ENCODE measurements at places on chromosomes 12 and 14. TPM values are rescaled to one million over a fixed set of nuclear protein-coding genes. Genes with fewer than 3 reads are reported as not detected.
A peak's percentile ranks its signal among the peaks of the same experiment; 100 is the strongest.

DNA sequence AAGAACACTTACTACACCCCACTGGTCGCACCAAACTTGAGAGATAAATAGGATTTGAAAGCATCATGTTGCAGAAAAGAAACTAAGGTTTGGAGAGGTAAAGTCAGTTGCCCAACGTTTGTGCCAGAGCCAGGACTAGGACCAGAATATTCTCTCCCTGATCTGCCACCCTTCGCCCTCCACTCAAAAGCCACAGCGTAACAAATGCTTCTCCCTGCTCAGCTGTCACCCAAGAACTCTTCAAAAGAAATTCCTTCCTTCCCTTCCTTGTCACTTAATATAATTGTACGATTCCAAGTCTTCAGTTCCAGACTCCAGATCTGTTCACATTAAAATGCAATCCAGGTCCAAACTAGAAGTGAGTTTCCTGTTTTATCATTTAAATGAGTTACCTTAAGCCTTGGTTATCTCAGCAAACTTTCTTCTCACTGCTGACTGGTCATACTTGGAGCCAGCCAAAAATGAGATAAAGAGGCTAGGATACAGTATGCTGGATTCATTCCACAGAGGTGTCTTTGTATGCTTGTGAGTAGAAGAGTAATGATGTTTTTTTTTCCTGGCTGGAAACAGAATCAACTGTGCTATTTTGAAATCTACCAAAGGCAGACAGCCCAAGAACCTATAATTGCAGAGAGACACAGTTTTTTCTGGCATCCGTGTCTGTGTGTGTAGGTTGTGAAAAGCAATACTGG, 12.8 kb upstream of the PPFIBP1 start:
- H3K27me3 ChIP-seq: no peaks in the 10 kb centered on the region
- no peak overlapping the region for H3K4me3 ChIP-seq
- H3K27ac ChIP-seq: no peak overlapping the region

DNA sequence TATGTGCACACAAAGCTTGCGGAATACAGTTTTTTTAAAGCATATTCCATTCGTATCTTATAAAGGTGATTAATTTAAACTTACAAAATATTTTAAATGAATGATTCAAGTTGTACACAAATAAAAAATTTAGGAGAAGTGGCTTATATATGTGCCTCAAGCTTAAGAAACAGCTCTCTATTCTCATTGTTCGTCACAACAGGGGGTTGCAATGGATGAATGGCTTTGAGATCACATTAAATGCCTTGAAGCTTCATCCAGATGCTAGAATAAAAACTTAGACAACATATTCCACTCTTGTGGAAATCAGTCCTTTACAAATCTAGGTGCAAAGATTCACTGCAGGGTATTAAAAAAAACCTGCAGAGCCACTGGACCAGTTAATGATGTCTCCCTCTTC, 303.9 kb upstream of the LRFN5 start:
- H3K4me1 ChIP-seq: no peaks in the 10 kb centered on the region
- H3K36me3 ChIP-seq: no peaks in the 10 kb centered on the region
- no peak overlapping the region for H3K27ac ChIP-seq

DNA sequence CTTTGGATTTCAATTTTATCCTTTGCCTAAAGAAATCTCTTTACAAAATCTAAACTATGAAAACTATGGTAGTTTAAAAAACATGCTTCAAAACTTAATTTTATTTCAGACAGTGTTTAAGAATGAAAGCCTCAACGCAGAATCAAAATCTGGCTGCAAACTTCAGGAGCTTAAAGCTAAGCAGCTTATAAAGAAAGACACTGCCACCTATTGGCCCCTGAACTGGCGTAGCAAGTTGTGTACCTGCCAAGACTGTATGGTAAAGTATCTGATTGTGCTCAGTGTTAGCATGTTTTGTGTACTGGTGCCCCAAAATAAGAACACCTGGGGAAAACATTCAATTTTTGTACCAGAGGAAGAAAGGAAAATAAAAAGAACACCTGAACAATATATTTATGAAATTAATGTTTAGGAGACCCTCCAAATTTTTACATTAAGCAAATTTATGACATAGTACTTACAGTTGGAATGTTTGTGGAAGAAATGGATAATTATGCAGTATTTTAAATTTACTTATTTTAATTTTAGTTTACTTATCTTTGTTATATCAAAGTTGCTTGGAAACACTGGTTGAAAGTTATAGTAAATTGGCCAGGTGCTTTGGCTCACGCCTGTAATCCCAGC, 12.2 kb downstream of the UBR7 start:
- no peak overlapping the region for H3K4me3 ChIP-seq
- no peak overlapping the region for H3K27ac ChIP-seq
- no peaks in the 10 kb centered on the region for H3K4me1 ChIP-seq
- peak; percentile 65 for DNase-seq
- H3K27me3 ChIP-seq: no peaks in the 10 kb centered on the region

- H3K4me1 ChIP-seq: peaks cover 4% of the 10 kb centered on the region
- H3K36me3 ChIP-seq: peaks cover 2% of the 10 kb centered on the region
- H3K27ac ChIP-seq: no peak overlapping the region
- H3K4me3 ChIP-seq: no peak overlapping the region
- no peak for DNase-seq
- no peaks in the 10 kb centered on the region for H3K27me3 ChIP-seq
Measured at GRCh38 chr12:1104088-1104800, 113.2 kb downstream of the ERC1 start.

DNA sequence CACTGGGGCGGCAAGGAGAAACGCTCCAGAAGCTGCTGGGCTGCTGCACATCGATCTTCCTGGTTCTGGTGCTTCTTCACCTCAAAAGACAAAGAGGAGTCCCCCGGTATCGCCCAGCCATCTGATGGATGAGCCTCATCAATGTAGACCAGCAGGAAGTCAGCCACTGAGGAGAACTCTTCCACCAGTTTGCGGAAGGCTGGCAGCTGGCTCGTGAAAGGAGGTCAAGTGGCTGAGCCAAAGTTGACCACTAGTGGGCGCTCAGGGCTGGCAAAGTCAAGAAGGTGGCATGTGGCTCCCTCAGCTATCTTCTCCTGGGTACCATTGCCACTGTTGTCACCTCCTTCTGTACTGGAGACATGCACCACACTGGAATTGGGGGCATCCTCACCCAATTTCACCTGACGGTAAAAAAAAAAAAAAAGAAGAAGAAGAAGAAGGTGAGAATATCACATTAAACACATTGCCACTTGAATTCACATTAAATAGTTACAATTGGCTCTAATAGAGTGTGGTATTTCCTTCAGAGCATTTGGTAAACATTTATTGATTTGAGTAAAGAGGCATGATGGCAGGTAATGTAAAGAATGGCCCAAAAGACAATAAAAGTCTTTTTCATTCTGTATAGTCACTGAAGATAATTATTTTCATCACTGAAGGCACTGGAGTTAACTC, 8.3 kb downstream of the DIO2 start:
- H3K4me3 ChIP-seq: no peak overlapping the region
- H3K27ac ChIP-seq: no peak overlapping the region
- no peaks in the 10 kb centered on the region for H3K27me3 ChIP-seq
- no peaks in the 10 kb centered on the region for H3K4me1 ChIP-seq
- no peak for DNase-seq

DNA sequence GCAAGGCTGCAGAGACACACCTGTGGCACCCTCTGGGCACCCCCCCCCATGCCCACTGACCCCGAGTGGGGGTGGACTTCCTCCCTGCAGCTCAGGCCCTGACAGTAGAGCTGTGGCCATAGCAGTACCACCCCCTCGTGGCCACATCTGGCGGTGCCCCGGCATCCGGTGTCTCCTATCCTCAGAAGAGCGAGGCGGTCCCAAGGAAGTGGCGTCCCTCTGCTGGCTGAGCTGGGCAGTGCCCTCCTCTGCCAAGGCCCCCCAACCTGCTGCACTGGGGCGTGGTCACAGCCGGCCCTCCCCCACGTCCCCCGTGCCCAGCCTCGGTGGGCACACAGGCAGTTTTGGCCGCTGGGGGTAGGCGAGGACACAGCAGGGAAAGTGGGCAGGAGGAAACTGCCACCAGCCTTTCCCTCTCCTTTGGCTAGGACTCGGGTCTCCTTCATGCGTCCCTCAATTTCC, 6.0 kb upstream of the SLC6A12 start:
- H3K36me3 ChIP-seq: no peaks in the 10 kb centered on the region
- no peak overlapping the region for H3K4me3 ChIP-seq
- H3K4me1 ChIP-seq: no peaks in the 10 kb centered on the region
- peak; percentile 35 for DNase-seq
- H3K27ac ChIP-seq: no peak overlapping the region
- H3K27me3 ChIP-seq: peaks cover 58% of the 10 kb centered on the region

GRCh38 chr14:106691601-106692291, 1165.4 kb downstream of the TMEM121 start:
- H3K4me1 ChIP-seq: no peaks in the 10 kb centered on the region
- H3K4me3 ChIP-seq: no peak overlapping the region
- H3K27me3 ChIP-seq: no peaks in the 10 kb centered on the region
- DNase-seq: no peak
- H3K27ac ChIP-seq: no peak overlapping the region
- no peaks in the 10 kb centered on the region for H3K36me3 ChIP-seq

DNA sequence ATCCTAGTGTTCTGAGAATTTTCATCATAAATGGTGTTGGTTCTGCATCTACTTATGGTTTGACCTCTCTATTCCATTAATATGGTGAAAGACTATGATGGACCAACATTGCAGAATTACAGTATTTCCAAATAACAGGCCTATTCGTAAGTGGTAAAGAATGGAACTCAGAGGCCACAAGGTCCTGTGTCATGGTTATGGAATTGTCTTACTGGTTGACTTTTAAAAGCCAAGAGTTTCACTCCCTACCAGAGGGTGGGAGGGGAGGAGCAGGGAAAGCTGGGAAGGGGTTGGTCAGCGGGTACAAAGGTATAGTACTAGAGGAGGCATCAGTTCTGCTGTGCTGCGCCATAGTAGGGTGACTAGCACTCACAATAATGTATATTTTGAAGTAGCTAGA, 153.4 kb downstream of the TMEM132D start:
- DNase-seq: no peak
- H3K4me3 ChIP-seq: no peak overlapping the region
- no peak overlapping the region for H3K27ac ChIP-seq
- no peaks in the 10 kb centered on the region for H3K36me3 ChIP-seq

GRCh38 chr14:63383776-63384367, 65.1 kb upstream of the GPHB5 start:
- H3K4me3 ChIP-seq: no peak overlapping the region
- no peaks in the 10 kb centered on the region for H3K27me3 ChIP-seq
- no peaks in the 10 kb centered on the region for H3K4me1 ChIP-seq
- no peak overlapping the region for H3K27ac ChIP-seq
- H3K36me3 ChIP-seq: peaks cover 24% of the 10 kb centered on the region

- no peaks in the 10 kb centered on the region for H3K4me1 ChIP-seq
- H3K36me3 ChIP-seq: no peaks in the 10 kb centered on the region
- H3K27me3 ChIP-seq: no peaks in the 10 kb centered on the region
- H3K4me3 ChIP-seq: no peak overlapping the region
Measured at GRCh38 chr12:14156606-14157005, 175.2 kb upstream of the GRIN2B start.

DNA sequence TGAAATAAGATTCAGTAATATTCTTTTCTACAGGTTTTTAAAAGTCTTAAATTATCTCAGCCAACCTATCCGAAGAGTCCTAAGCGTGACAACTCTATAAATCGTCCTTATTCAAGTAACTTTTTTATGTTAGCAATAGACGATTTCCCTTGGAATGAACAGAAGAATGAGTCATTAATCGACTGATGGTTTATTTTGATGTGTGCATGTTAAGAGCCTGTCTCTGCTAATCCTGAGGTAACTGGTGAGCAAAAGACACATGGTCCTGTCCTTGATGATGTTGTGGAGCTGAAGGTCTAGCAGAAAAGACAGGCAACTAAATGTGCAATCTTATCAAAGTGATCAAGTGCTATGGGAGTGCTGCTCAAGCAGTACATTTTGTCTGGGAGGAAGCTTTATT, 80.4 kb downstream of the DAAM1 start:
- no peaks in the 10 kb centered on the region for H3K4me1 ChIP-seq
- H3K36me3 ChIP-seq: peaks cover 9% of the 10 kb centered on the region
- no peaks in the 10 kb centered on the region for H3K27me3 ChIP-seq
- peak; percentile 25 for DNase-seq
- H3K27ac ChIP-seq: no peak overlapping the region
- no peak overlapping the region for H3K4me3 ChIP-seq

- no peaks in the 10 kb centered on the region for H3K4me1 ChIP-seq
- H3K36me3 ChIP-seq: peaks cover 32% of the 10 kb centered on the region
- DNase-seq: no peak
Measured at GRCh38 chr14:102902523-102903247, 19.8 kb upstream of the AMN start.

DNA sequence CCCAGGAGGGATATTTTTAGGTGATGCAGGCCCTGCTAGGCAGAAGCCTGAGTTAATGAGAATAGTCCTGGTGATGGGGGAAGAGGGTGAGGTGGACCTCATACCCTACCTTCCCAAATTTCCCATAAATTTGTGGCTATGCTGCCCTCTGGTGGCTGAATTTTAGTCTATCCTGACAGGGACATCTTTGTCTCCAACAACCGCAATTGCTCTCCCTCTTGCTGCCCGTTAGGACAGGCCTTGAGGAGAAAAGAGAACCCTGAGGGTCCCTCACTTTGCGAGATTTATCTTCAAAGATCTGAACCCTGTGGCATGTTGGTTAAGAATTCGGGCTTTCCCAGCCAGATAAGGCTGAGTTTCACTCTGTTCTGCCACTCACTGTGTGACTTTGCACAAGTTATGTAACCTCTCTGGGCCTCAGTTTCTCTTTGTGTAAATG, 9.8 kb upstream of the ZNF385A start:
- H3K4me1 ChIP-seq: no peaks in the 10 kb centered on the region
- H3K4me3 ChIP-seq: no peak overlapping the region
- peaks cover 59% of the 10 kb centered on the region for H3K36me3 ChIP-seq
- H3K27ac ChIP-seq: no peak overlapping the region
- peak; percentile 56 for DNase-seq

DNA sequence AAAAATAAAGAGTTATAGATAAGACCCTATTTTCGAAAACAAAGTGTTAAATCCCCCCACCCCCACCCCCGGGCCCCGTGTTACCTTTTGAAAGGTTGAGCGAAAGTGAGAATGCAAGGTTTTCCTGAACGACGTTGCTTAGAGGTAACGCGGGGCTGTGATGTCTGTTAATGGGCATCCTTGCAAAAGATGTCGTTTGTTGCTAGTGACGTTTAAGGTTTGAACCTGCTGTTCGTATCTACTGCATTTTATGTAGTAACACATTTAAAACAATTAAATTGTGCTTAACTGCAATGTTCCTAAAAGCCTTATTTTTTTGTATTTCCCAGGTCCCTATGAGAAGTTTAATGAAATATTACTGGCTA, 1.2 kb downstream of the CPSF6 start:
- H3K4me1 ChIP-seq: peaks cover 5% of the 10 kb centered on the region
- DNase-seq: peak; percentile 11
- H3K27me3 ChIP-seq: no peaks in the 10 kb centered on the region
- H3K4me3 ChIP-seq: peak overlapping the region; percentile 92

- peaks cover 8% of the 10 kb centered on the region for H3K36me3 ChIP-seq
- no peak overlapping the region for H3K4me3 ChIP-seq
- H3K27me3 ChIP-seq: no peaks in the 10 kb centered on the region
- H3K4me1 ChIP-seq: no peaks in the 10 kb centered on the region
- H3K27ac ChIP-seq: no peak overlapping the region
Measured at GRCh38 chr12:51210690-51211395, 7.0 kb downstream of the POU6F1 start.

DNA sequence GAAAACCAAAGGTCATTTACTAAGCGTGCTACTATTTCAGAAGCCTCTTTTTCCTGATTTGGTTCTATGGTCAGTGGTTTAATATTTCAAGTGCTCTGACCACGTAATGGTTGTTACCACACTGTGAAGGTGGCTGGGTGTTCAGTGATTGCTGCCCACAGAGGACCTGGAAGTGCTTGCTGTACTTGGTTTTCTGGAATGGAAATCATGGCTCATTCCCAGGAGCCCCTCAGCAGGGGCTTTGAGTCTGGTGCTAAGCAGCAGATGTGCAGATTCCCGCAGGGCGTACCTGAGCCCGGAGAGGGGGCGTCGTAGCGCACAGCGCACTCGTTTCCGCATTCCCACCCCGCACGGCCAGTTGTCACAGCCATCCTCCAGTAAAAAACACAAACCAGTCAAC, 50.5 kb downstream of the TRAF3 start:
- H3K27me3 ChIP-seq: no peaks in the 10 kb centered on the region
- DNase-seq: peak; percentile 23

Gene BHLHE41
- 0.72 TPM for total RNA-seq

Gene PPFIA2
- 0.28 TPM for total RNA-seq
